ENCODE measurements at places on chromosomes 12 and 14. TPM values are rescaled to one million over a fixed set of nuclear protein-coding genes. Genes with fewer than 3 reads are reported as not detected.

- H3K4me1 ChIP-seq = peaks cover 8% of the 10 kb centered on the region
- H3K36me3 ChIP-seq = no peaks in the 10 kb centered on the region
- no peak overlapping the region for H3K4me3 ChIP-seq
- peak; percentile 39 for DNase-seq
These were observed 775 bp downstream of the OR10P1 start for GRCh38 chr12:55637467-55637866.

- peak overlapping the region; percentile 88 for H3K27ac ChIP-seq
- no peaks in the 10 kb centered on the region for H3K27me3 ChIP-seq
- DNase-seq = peak; percentile 83
- H3K4me3 ChIP-seq = no peak overlapping the region
- H3K36me3 ChIP-seq = no peaks in the 10 kb centered on the region
- H3K4me1 ChIP-seq = peaks cover 52% of the 10 kb centered on the region
These were observed 142.5 kb upstream of the SSTR1 start for GRCh38 chr14:38065106-38065762.

GRCh38 chr14:61663312-61663979 is 31.9 kb upstream of the HIF1A start:
- peak overlapping the region; percentile 37 for H3K27ac ChIP-seq
- no peaks in the 10 kb centered on the region for H3K36me3 ChIP-seq
- H3K4me1 ChIP-seq = peaks cover 65% of the 10 kb centered on the region
- H3K4me3 ChIP-seq = no peak overlapping the region

DNA sequence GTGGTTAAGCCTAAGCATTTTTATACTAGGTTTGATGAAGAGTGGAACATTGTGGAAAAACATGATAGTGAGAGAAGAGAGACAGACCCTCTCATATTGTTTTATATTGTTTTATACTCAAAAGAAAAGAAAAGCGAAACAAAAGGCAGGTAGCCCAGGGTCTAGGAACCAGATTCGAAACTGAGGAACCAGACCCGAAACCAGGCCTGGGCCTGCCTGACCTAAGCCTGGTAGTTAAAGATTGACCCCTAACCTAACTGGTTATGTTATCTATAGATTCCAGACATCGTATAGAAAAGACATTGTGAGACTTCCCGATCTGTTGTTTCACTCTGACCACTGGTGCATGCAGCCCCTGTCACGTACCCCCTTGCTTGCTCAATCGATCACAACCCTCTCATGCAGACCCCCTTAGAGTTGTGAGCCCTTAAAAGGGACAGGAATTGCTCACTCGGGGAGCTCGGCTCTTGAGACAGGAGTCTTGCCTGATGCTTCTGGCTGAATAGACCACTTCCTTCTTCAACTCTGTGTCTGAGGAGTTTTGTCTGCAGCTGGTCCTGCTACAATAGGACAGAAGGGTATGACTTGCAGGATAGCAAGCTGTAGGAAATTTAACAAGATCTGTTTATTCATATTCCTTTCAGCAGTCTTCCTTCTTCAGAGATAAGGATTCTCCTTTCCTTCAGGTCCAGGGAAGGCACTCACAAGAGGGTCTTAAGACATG is 147.1 kb upstream of the PLEKHA5 start:
- H3K36me3 ChIP-seq = no peaks in the 10 kb centered on the region

The CBLN3 gene
- total RNA-seq = 3.8 TPM

The AICDA gene
- not detected for total RNA-seq

DNA sequence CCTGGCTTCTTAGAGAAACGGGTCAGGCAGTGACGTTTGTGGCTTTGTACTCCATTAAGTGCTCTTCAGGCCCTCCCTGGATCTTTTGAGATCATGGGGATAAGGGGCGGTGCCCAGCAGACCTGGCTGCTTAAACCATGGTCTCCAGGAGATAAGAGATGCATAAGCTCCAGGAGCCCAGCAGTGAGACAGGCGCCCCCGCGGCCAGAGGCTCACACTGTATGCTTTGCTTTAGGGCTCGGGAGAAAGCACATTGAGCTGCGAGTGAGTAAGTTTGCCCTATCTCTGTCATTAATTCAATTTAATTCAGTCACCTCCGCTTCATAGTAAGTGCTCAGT is 359.5 kb downstream of the CACNA1C start:
- DNase-seq = no peak
- H3K27ac ChIP-seq = no peak overlapping the region
- no peaks in the 10 kb centered on the region for H3K36me3 ChIP-seq
- H3K4me3 ChIP-seq = no peak overlapping the region

DNA sequence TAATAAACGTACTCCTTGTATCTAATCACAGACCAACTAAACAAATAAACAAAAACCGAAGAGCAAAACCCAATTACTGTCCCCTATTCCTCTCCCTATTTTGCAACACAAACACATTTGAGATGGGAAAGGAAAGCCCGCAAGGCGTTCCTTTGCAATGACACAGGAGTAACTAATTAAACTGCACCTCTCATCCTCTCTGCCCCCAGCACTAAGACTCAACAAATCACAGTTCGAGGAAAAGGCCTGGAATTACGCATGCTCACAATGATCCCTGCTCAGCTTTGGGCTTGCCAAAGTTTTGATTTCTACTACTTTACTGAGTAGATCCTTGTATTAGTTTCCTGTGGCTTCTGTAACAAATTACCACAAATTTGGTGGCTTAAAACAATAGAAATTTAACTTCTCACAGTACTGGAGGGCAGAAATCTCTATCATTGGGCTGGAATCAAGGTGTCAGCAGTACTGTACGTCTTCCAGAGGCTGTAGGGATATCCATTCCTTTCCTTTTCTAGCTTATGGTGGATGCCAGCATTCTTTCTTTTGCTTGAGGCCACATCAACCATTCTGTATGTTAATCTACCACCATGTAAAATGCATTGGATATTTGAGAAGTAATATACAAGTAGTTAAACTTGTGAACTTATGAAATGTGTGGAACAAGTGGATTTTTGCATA is 123.0 kb downstream of the NAV3 start:
- DNase-seq = no peak
- no peaks in the 10 kb centered on the region for H3K36me3 ChIP-seq
- H3K27ac ChIP-seq = no peak overlapping the region
- no peak overlapping the region for H3K4me3 ChIP-seq
- no peaks in the 10 kb centered on the region for H3K4me1 ChIP-seq

- no peak overlapping the region for H3K27ac ChIP-seq
- no peak for DNase-seq
- H3K4me1 ChIP-seq = no peaks in the 10 kb centered on the region
These were observed 73.0 kb downstream of the NINJ2 start for GRCh38 chr12:590206-590750.

DNA sequence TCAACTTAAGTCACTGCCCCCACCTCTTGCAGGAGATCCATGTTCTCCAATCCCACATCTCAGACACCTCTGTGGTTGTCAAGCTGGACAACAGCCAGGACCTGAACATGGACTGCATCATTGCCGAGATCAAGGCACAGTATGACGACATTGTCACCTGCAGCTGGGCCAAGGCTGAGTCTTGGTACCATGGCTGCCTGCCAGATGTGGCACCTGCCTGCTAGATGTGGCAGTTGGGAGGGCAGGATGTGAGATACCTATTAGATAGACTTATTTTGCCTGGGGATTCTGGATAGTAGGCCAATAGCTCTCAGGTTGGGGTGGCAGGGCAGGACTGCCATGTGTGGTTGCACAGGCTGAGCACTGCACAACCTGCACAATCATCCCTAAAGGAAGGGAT is 7.9 kb upstream of the KRT86 start:
- H3K36me3 ChIP-seq = no peaks in the 10 kb centered on the region
- H3K27ac ChIP-seq = no peak overlapping the region
- H3K27me3 ChIP-seq = peaks cover 4% of the 10 kb centered on the region
- no peak overlapping the region for H3K4me3 ChIP-seq
- DNase-seq = no peak
- H3K4me1 ChIP-seq = no peaks in the 10 kb centered on the region

The MGP gene
- not detected for total RNA-seq

The CEBPE gene
- total RNA-seq = 0.84 TPM

The LLPH gene
- total RNA-seq = 25.8 TPM

DNA sequence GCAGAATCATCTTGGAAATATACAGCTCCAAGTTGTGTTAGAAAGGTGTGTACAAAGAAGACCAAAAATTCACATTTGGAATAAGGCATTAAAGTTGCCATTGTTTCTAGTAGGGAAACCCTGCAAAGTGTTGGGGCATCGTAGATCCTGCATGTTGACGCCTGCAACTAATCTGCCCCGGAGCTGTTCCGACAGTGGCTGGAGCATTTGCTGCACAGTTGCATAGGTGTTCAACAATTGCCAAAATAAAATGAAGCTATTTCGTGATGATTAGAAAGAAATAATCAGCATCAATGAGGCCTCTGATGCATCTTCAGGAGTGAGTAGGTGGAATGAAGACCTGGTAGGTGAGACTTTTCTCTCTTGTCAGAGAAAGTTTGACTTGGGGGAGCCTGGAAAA is 47.3 kb downstream of the DAD1 start:
- no peaks in the 10 kb centered on the region for H3K27me3 ChIP-seq
- peaks cover 91% of the 10 kb centered on the region for H3K36me3 ChIP-seq
- peak overlapping the region; percentile 72 for H3K27ac ChIP-seq
- peak overlapping the region; percentile 46 for H3K4me3 ChIP-seq
- DNase-seq = no peak

DNA sequence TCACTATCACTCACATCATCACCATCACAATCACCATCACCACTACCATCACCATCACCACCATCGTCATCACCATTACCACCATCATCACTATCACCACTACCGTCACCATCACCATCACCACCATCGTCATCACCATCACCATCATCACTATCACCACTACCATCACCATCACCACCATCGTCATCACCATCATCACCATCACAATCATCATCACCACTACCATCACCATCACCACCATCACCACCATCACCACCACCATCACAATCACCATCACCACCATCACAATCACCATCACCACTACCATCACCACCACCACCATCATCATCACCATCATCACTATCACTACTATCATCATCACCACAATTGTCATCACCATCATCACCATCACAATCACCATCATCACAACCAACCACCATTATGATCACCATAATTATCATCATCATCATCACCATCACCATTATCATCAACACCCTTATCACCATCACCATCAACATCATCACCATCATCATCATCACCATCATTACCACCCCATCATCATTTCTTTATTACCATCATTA is 90.8 kb downstream of the DICER1 start:
- H3K27me3 ChIP-seq = no peaks in the 10 kb centered on the region
- no peaks in the 10 kb centered on the region for H3K4me1 ChIP-seq
- no peak for DNase-seq

The SAMD15 gene
- total RNA-seq = 0.11 TPM

DNA sequence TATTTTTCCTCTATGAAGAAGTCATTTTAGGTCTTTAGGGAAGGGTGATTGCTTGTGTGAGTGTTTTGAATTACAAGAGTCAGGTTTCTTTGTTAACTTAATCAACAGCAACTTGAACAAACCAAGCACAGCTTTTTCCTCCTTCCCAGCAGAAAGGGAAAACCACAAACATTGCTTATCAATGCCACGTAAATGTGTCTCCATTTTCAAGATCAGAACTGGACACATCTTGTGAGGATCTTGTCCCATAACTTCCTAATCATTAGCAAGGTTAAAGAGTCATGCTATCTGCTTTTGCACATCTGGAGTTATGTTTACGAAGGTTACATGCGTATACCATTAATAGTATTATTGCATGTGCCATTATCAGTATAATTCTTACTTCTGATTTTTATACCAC is 248.0 kb upstream of the FLRT2 start:
- no peak for DNase-seq
- no peak overlapping the region for H3K27ac ChIP-seq
- H3K36me3 ChIP-seq = no peaks in the 10 kb centered on the region

- H3K27ac ChIP-seq = no peak overlapping the region
- no peak for DNase-seq
- no peaks in the 10 kb centered on the region for H3K4me1 ChIP-seq
- no peak overlapping the region for H3K4me3 ChIP-seq
These were observed 24.3 kb upstream of the HSPB8 start for GRCh38 chr12:119154435-119154818.

The ZNF891 gene
- 7.3 TPM for total RNA-seq

The SLCO1B1 gene
- not detected for total RNA-seq

GRCh38 chr12:49346659-49347310 is at the start of gene DNAJC22:
DNAJC22 (plus strand) TSS chr12:49346888; CDS start chr12:49348873, 1,985 bp downstream.
- peaks cover 61% of the 10 kb centered on the region for H3K27me3 ChIP-seq
- no peak within 1 kb of the TSS for H3K27ac ChIP-seq
- H3K4me1 ChIP-seq = peaks cover 51% of the 10 kb centered on the region
- peak within 1 kb of the TSS; percentile 57 for H3K4me3 ChIP-seq

The TPPP2 gene
- not detected for total RNA-seq

Data from CD4-positive, alpha-beta memory T cell (primary cell).